ENCODE measurements at places on chromosomes 13 and 19.

DNA sequence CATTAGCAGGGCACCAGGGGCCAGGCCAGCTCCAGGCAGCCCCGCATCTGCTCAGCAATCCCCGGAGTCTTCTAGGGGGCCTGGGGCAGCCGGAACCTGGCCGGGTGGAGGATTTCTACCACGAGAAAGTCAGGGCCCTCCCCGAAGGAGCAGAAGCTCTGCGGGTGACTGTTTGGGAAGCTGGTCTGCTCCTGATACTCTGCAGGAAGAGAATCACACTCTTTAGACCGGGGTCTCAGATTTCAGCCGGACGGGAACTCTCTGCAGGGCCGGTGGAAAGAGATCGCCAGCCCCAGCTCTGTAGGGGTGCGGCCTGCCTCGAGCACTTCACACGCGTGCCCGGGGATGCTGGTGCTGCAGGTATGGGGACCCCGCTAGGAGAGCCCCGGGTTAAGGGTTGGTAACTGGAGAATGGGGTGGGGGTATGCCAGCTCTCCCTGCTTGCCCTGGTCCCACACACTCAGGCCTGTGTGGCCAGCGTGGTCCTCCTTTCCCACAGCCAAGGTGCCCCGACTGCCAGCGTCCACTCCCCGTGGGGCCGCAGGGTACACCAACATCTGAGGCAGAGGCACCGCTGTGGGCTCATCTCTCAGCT lies 20.1 kb downstream of the RASA3 start:
- H3K4me1 ChIP-seq, result peaks cover 30% of the 10 kb centered on the region
- H3K36me3 ChIP-seq, result peaks cover 44% of the 10 kb centered on the region
- H3K27ac ChIP-seq, result no peak overlapping the region
- no peak overlapping the region for H3K4me3 ChIP-seq
- DNase-seq, result no peak

DNA sequence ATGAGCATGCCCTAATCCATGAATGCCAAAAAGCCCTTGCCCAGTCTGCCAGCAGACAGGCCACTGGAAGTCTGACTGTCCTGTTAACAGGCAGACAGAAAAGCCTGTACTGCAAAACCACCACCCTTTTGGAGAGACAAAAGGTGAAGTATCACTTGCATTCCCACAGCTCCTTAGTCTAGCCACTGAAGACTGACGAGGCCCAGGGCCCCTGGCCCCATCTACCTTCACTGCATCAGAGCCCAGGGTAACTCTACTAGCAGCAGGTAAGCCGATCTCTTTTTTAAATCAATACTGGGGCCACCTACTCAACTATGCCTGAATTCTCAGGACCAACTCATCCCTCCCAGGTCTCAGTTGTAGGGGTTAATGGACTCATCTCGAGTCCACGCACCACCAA lies 45.5 kb downstream of the ZNF93 start:
- no peaks in the 10 kb centered on the region for H3K27me3 ChIP-seq
- no peaks in the 10 kb centered on the region for H3K36me3 ChIP-seq
- DNase-seq, result no peak
- H3K4me1 ChIP-seq, result no peaks in the 10 kb centered on the region

- peaks cover 28% of the 10 kb centered on the region for H3K4me1 ChIP-seq
- DNase-seq, result peak; percentile 49
- H3K27me3 ChIP-seq, result no peaks in the 10 kb centered on the region
- H3K4me3 ChIP-seq, result peak overlapping the region; percentile 88
- peaks cover 82% of the 10 kb centered on the region for H3K36me3 ChIP-seq
- peak overlapping the region; percentile 86 for H3K27ac ChIP-seq
These were observed 545 bp downstream of the RAD23A start for GRCh38 chr19:12946092-12946721.

DNA sequence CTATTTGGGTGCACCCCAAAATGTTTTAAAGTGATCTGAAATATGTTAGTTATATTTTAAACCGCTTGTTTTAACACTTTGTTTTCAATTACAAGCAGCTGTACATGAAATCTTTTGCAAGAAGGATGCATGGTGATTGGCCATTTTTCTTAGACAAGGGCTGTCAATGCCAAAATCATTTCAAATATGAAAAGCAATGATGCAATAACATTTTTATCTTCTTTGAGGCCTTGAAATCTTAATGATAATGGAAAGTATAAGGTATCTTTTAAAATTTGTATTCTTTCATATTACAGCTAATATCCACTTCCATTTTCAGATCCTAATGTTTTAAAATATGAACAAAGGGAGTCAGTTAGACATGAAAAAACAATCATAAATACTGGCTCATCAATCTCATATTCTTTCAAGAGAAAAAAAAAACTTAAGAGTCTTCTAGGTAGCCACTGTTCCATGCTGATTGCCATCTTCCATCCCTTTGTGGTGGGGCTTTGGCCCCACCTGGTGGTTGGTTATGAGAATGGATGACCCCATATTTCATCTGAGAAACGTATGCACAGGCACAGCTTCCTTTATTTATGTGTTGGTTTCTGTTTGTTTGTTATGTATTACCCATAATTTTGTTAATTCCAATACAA lies 330.3 kb upstream of the MIR17HG start:
- H3K4me3 ChIP-seq, result no peak overlapping the region
- no peak overlapping the region for H3K27ac ChIP-seq
- H3K4me1 ChIP-seq, result no peaks in the 10 kb centered on the region
- H3K27me3 ChIP-seq, result no peaks in the 10 kb centered on the region
- no peaks in the 10 kb centered on the region for H3K36me3 ChIP-seq

GRCh38 chr13:36680913-36681312 lies 7.1 kb downstream of the SERTM1 start:
- H3K36me3 ChIP-seq, result no peaks in the 10 kb centered on the region
- no peak for DNase-seq
- H3K27me3 ChIP-seq, result peaks cover 2% of the 10 kb centered on the region
- no peaks in the 10 kb centered on the region for H3K4me1 ChIP-seq

Measured in T-helper 2 cell treated with Interferon-gamma antibody and Interleukin-4, amounts not matched to agents 5 μg/mL and 100 μg/mL, for 36 hours (primary cell).